ENCODE measurements at places on chromosomes 13 and 19. TPM values are rescaled to one million over a fixed set of nuclear protein-coding genes. Genes with fewer than 3 reads are reported as not detected.

The ZNF99 gene
- total RNA-seq: not detected

The NCR1 gene
- total RNA-seq: 4.1 TPM

The IGFL3 gene
- not detected for total RNA-seq

The KLK6 gene
- total RNA-seq: not detected

The DMAC2 gene
- 24.7 TPM for total RNA-seq

The TRIP10 gene
- total RNA-seq: 7.3 TPM

The SELENOV gene
- not detected for total RNA-seq

The COMP gene
- not detected for total RNA-seq

The BCAM gene
- total RNA-seq: not detected

- DNase-seq: no peak
These were observed 18.1 kb downstream of the DGKH start for GRCh38 chr13:42066542-42066941.

GRCh38 chr19:6292006-6292405 is 12.2 kb upstream of the MLLT1 start:
- no peak for DNase-seq

GRCh38 chr13:79812070-79812850 is 331.3 kb downstream of the NDFIP2 start:
- no peak for DNase-seq

DNA sequence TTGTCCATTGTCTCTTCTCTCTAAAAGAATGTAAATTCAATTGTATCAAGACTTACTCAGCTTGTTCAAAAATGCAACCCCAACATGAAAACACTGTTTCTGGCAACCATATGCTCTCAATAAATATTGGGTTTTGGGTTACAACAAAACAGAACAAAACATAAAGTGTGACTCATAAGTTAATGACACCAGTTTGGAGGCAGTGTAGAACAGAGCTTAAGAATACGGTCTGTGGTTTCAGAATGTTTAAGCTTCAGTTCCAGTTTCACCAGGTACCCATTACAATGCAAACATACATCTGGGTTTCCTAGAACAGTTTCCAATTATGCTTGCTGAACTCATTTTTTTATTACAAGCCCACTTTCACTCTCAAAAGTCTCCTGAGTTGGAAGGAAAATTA is 285.8 kb upstream of the PCDH9 start:
- no peak for DNase-seq

DNA sequence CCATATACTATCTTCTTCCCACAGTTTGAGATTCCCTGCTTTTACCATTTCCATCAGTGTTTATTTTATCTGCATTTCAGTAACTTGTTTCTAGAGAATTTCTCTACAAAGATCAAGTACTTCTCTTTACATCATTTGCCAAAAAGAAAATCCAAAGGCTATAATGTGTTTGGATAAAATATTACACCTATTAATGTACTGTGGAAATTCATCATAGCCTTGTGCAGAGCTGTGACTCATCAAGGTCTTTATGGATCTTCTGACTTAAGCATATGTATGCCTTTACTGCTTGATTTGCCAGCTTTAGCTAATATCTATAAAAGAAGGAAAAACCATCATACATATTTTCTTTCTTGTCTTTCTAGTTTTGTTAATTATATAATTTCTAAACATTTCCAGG is 9.6 kb upstream of the HTR2A start:
- DNase-seq: no peak

DNA sequence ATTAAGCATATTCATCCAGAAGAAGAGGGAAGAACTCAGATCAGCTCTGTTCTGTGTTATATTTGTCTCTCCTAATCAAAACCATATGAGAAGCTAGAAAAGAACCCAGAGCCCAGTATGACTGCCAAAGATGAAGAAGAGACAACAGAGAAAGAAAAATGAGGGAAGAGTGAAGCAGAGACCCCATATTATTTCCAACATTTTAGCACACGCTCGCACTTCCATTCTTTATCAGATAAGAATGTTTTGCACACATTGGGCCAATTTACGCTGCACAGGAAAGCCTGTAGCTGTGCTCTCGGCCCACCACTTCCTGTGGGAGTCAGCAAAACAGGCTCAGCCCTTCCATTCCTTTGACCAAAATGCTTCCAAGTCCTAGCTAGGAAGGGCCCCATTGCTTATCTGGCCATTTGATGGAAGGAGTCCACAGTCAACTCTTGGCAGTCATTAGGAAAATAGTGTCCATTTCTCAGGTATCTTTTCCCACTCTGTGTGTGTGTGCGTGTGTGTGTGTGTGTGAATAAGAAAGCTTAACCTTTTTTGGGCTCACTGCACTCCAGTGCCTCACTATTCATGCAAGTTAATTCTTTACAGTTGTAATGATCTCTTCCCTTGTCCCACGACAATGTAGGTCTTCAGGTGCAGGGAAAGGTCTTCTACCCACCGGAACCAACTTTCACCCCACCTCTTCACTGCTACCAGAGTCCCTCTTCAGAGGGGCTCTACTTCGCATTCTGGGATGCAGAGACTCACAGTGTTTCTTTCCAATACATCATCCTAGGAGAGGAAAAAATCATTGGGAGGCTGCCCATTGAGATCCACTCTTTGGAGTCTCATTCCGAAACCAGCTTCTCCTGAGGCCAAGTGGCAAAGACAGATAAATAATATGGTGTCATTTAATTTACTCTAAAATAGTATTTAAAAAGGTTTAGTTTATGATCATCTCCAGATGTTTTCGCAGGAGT is 237.5 kb downstream of the COG6 start:
- peak; percentile 36 for DNase-seq

GRCh38 chr13:29861694-29862110 is 11.3 kb upstream of the UBL3 start:
- no peak for DNase-seq

GRCh38 chr19:16185768-16186123 is 536 bp downstream of the FAM32A start:
- DNase-seq: peak; percentile 39

DNA sequence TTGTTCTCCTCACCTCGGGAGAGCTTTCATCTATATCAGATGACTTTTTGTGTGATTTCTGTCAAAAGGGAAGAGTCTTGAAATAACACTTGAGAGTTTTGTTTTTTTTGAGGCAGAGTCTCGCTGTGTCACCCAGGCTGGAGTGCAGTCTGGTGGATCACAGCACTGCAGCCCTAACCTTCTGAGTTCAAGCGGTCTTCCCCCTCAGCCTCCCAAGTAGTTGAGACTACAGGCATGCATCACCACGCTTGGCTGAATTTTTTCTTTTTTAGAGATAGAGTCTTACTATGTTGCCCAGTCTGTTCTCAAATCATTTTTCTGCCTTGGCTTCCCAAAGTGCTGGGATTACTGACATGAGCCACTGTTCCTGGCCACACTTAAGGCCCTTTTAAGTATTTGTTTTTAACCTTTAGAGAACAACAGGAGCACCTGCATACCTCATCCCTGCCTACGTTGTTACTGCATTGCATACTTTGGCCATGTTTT is 11.4 kb downstream of the NDFIP2 start:
- no peak for DNase-seq

DNA sequence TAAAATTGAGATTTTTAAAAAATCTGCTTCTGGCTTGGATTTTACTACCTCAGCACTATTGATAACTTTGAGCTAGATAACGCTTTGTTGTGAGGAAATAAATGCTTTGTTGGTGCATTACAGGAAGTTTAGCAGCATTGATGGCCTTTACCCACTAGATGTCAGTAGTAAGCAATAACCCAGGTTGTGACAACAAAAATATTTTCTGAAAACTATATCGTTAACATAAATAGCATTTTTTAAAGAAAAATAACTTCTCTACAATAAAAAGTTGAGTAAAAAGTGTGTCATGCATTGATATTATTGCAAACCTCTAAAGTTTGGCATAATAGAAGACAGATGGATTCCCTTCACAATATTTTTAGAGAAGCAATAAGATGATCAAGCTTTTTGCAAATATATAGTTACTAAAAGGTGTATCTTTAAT is 1246.5 kb downstream of the UQCRFS1 start:
- no peak for DNase-seq

DNA sequence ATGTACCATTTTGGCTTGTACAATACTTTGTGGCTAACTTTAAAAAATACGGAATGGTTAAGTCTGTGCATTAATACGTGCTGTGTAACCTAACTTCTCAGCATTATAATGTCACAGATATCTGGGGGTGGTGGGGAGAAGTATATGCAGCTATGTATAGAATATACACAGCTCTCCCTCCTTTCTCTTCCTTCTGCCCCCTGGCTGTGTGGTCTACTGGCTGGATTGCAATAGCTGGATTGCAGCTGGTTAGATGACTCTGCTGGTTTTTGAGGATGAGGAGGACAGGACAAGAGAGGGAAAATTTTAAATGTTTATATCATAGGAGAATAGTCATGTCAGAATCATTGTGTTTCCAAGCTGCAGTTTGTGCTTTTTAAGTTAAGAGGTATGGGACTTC is 9.7 kb downstream of the RNASEH2B start:
- no peak for DNase-seq

DNA sequence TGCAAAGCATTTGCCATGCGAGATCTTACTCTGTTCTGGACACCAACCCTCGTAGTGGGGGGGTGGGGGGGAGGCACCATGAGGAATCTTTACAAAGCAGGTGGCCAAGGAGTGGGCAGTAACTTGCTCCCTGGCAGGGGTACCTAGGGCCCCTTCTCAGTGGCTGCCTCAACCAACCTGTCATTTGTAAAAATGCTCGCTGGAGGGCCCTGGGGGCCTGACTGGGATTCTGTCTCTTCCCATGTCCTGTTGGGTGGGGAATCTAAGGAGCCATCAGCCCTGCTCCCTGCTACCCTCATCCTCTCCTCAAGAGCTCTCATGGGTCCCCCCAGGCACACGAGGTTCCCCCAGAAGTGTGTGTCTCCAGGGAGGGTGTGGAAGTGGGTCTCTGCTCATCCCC is 1.5 kb downstream of the KCNN1 start:
- no peak for DNase-seq

- no peak for DNase-seq
These were observed 2.9 kb upstream of the IRS2 start for GRCh38 chr13:109789262-109789661.

GRCh38 chr13:98310485-98311199 is 133.6 kb upstream of the RNF113B start:
- DNase-seq: no peak

DNA sequence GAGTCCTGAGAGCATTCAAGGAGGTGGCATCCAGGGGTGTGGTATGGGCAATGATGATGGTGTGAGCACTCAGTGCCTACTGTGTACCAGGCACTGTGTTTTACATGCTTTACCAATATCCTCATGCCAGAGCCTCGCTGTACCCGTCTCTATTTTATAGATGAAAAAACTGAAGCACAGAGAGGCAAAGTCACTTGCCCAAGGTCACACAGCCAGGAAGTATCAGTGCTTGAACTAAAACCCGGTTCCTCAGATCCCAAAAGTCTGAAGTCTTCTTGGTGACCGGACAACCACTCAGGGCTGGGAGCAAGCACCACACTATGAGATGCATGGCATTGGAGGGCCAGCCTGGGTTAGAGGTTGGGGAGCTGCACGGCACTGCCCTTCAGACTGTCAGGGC is 84.1 kb downstream of the CHST8 start:
- DNase-seq: no peak

GRCh38 chr13:78372581-78372980 is 230.8 kb downstream of the POU4F1 start:
- no peak for DNase-seq

- DNase-seq: peak; percentile 73
These were observed 14.0 kb upstream of the GPR4 start for GRCh38 chr19:45615795-45616703.

DNA sequence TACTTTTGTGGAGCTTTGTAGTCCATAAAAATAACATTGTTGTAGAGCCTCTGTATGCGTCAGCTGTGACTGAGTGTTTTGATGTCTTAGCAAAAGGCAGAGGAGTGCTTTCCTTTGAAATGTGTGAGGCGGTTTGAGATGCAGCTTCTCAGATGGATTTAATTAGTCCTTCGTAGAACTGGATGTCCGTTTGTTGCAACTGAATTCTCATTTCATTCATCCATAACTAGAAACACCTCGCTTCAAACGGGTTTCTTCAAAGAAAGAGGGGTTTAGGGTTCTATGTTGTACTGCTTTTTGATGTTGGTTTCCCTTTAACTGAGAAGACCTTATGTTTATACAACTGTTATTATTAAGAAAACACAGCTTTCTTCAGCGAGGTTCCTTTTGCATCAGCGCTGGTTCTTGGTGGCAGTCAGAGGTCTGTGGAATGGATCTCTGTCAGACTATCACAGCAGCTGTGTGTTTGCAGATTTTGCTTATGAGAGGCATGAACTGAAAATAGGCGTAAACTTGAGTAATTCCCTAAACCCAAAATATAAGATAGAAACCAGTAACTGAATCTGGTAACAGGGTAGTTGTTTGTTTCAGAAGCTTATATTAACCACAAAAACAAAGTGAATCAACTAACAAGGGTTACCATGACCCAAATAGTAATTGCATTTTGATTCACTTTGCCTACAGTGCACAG is 194.4 kb downstream of the GGACT start:
- no peak for DNase-seq

- DNase-seq: no peak
These were observed 394.9 kb downstream of the DLEU7 start for GRCh38 chr13:50448535-50448998.

GRCh38 chr13:97559030-97559429 is 125.1 kb downstream of the RAP2A start:
- DNase-seq: no peak

- DNase-seq: no peak
These were observed 442.6 kb upstream of the ZNF507 start for GRCh38 chr19:31902821-31903220.

DNA sequence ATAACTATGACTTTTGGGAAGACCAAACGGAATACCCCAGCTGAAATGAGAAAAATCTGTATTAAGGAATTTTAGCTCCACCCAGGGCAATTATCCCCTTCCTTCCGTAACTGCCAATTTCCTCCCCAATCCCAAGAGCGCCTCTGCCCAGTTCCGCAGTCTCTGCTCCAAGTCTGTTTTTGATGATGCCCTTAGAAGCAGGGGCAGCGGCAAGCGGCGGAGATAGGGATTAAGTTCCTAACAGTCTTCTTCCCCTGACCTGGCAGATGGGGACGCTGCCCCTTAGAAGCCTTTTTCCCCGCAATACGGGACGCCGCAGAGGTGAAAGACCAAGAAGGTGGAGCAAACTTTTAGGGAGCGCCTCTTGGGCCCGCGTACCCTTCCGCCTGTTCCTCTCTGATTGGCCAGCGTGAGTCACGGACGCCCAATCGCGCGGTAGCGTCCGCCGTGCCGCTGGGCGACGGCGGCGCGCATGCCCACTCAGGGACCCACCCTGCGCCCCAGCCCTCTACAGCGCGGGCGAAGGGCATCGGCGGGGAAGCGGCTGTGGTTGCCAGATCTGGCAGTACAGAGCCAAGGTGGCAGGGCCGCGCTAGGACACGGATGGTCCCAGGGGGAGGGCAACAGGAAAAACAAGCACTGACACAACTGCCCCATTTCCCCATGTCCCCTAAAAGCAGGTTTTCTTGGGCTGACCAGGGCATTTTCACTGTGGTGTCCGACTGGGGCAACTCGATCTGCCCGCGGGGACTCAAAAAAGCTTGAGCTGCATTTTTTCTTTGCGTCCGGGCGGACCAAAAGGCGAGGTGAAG is 843 bp upstream of the TDRD3 start:
- peak; percentile 75 for DNase-seq

DNA sequence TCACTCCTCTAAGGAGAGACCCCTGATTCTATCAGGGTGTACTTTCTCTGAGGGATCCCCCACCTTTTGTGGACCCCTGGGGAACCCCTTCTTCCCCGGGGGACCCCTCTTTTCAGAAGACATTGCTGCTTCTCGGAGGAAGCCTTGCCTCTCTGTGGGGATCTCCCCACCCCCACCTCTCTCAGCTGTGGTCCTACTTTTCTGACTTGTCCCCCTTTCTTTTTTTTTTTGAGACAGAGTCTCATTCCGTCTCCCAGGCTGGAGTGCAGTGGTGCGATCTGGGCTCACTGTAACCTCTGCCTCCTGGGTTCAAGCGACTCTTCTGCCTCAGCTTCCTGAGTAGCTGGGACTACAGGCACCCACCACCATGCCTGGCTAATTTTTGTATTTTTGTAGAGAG is 18.4 kb upstream of the GATAD2A start:
- DNase-seq: no peak

Measured in T-cell (primary cell).